CD4-positive, alpha-beta T cell treated with Interleukin-15 for 4 hours (primary cell): ENCODE measurements at places on chromosomes 5 and 9.
A peak's percentile ranks its signal among the peaks of the same experiment; 100 is the strongest.

DNA sequence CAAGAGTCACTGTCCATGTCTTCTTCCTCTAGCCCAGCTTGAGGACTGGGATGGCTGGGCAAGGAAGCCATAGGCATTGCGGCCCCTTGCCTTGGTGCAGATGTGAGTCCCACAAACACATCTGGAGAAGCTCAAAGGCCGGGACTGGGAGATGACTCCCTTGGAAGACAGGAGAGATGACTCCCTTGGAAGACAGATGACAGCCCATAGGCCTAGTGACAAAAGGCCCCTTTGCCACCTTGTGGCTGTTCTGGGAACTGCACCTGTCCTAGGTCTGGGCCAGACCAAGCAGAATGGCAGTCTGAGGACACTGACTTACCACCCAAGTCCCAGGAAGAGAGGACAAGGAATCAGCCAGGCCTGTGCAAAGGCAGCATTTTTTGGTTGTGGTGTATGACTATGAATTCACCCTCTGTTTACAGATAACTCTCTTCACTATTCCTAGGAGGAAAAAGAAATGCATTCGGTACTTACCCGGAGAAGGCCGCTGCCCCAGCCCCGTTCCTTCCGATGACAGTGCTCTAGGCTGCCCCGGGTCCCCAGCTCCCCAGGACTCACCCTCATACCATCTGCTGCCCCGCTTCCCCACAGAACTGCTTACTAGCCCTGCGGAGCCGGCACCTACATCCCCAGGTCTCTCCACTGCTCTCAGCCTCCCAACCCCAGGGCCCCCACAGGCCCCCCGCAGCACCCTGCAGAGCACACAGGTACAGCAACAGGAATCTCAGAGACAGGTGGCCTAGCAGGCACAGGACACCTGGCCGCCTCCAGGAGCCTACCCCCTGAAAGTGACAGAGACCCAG is 30.8 kb downstream of the SKP1 start:
- DNase-seq, result peak; percentile 84

- no peak for DNase-seq
These were observed 3.0 kb downstream of the RLN2 start for GRCh38 chr9:5301544-5301943.

- DNase-seq, result no peak
These were observed 21.9 kb upstream of the NDFIP1 start for GRCh38 chr5:142086679-142087078.

DNA sequence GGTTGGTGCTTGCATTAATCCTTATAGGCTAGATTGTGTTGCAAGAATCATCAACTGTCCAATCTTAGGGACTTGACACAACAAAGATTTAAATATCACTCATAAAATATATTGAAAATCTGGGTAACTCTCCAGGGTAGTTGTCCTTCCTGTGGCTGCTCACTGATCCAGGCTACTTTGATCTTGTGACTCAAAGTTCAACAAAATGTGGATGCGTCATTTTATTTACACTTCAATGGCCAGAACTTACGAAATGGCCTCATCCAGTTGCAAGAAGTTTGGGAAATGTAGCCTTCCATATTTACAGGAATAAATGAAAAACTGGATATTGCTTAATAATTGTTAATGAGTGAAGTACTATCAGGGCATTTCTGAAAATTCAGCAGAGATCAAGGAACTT is 235.5 kb upstream of the ACTBL2 start:
- no peak for DNase-seq

GRCh38 chr9:127209948-127210640 is 54.5 kb upstream of the GARNL3 start:
- DNase-seq, result no peak

GRCh38 chr9:131404581-131404980 is 10.7 kb downstream of the PRRC2B start:
- no peak for DNase-seq
